ENCODE measurements at places on chromosomes 4 and X.

DNA sequence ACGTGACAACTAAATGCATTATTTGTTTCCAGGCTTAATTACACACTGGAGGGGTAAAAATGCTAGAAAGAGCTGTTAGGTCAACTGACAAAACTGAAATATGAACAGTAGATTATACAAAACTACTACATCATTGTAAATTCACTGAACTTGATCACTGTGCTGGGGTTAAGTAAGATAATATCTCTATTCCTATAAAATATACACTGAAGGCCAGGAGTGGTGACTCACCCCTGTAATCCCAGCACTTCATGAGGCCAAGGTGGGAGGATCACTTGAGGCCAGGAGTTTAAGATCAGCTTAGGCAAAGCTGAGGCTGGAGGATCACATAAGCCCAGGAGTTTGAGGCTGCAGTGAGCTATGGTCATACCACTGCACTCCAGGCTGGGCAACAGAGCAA lies 31.8 kb upstream of the NKX6-1 start:
- DNase-seq: no peak

- DNase-seq: no peak
Observed at GRCh38 chr4:150673793-150674192, 91.8 kb downstream of the MAB21L2 start.

DNA sequence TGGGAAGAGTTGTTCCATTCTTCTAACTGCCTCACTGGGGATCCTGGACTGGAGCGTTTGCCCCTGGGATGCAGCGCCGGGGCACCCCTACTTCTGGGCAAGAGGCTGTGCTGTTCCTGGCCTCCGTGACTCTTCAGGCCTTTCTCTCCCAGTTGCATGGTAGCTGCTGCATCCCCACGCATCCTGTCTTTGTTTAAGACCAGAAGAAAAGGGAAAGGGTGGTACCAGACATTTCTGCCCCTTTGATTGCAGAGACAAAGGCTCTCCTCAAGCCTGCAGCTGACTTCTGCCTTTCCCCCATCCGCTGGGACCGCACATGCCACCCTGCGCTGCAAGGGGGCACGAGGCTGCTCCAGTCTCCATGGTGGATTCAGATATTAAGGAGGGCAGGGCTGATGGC lies 70.4 kb downstream of the SHROOM2 start:
- DNase-seq: no peak

DNA sequence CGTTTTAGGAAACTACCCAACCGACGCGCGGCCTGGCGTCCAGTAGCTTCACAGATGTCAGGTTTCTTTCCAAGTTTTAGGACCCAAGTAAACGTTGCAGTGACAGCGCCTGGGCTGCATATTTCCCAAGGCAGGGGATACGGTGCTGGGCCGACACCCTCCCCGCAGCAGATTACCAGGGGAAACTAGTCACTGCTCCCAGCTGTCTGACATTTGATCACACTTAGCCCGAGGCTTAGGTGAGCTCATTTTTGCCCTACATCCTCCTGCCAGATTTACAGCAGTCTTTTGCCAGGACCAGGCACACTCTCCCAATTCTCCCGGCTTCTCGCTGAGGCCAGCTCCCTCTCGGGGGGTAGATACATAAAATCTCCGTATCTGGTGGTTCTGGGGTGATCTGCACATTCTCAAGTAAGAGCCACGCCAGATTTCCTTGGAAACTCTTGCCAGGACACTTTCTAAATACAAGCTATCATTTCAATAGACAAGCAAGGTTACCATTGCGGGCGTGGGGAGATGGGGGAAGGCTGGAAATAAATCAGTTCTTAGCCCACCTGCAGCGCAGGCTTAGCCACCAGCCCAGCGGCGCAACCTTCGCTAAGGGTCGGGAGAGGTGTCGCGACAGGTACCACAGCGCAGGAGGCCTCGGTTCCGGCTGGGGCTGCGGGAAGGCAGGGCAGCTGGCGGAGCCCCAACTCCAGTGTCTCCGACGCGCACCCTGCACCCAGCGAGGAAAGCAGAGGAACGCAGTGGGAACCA lies 2.5 kb upstream of the SOX3 start:
- DNase-seq: no peak

- DNase-seq: no peak
Observed at GRCh38 chr4:21722157-21722839, 226.3 kb downstream of the KCNIP4 start.

- no peak for DNase-seq
Observed at GRCh38 chrX:104118765-104119164, 6.4 kb downstream of the ZCCHC18 start.
